ENCODE measurements at places on chromosomes 1 and 21.
A peak's percentile ranks its signal among the peaks of the same experiment; 100 is the strongest.

- no peak for DNase-seq
Measured at GRCh38 chr1:30518186-30518585, 205.2 kb downstream of the MATN1 start.

- DNase-seq = no peak
Measured at GRCh38 chr1:237018896-237019295, 14.7 kb upstream of the MT1HL1 start.

DNA sequence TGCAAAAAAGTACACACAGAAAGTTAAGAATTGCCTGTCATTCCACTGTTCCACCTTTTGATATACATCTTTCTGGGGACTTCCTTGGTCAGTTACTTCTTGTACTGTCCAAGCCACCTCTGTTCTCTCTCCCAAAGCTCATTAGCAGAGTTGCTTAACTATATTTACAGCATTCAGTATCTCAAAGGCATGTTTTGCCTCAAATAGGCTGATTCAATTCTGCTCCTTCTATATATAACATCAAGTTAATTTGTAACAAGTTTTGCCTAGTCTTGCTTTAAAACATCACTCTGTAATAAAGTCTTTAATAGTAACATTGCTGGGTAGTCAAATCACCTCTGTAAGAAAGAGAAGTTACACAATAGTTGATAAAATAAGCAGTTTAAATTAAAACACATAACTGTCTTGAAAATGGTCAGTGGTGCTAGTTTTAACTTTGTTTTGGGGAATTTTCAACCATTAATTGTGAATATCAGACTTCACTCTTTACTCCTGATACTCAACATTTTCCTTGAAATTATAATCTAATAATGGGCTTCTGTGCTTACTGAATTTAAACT is 35.7 kb downstream of the EDARADD start:
- no peak for DNase-seq

DNA sequence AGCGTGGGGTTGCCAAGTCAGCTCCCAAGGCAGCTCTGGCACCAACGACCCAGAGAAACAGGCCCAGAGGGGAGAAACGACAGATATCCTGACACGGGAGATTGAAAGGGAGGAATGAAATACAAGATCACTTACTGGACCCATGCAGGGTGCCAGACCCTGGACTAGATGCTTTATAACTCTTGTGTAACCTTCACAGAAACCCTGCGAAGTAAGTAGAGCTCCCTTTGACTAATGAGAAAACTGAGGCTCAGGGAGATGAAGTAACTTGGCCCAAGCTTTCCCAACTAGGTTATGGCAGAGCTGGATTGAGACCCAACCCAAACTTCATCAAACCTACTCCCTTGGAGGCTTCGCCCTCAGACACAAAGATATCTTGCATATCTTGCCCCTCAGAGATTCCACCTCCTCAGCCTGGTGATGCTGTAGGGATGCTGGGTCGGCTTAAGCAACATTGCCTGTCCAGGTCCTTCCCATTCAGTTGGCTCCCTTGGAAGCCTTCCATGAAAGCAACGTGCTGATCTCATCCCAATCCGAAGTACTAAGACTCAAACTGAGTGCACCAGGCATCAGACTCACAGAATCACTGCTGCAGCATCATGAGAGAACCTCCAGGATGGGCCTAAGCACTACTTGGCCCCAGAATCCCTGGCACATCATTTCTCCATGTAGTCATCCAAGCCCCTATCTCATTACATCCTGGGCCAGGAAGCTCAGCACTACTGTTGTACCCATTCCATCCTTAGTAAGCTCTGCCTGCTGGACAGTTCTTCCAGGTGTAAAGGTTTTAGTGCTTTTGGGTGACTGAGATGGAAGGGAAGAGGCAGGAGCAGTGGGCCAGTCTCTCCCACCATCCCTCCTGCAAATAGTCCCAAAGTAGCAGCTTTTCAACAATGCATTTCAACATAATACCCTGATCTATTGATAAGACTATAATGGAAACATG is 1.1 kb upstream of the IGSF9 start:
- DNase-seq = no peak

DNA sequence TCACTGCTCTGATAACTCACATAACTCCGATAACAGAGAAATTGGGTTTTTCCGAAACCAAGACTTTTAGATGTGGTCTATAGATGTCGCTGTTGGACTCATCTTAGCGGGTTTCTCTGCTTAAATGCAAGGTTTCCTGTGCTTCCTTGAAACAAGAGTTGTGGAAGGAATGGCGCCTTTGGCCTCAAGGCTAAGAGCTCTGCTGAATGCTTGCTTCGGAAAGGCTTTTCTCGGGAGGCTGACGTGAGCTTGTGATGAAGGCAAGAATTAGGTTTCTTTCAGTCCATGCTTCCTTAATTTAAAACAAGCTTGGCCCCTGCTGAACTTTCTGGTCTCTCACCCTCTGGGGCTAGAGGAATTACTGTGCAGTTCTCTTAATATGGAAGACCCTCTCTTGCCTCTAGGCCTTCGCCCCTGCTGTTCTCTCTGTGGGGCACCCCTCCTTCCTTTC is 113.5 kb downstream of the MAP3K21 start:
- DNase-seq = peak; percentile 72

DNA sequence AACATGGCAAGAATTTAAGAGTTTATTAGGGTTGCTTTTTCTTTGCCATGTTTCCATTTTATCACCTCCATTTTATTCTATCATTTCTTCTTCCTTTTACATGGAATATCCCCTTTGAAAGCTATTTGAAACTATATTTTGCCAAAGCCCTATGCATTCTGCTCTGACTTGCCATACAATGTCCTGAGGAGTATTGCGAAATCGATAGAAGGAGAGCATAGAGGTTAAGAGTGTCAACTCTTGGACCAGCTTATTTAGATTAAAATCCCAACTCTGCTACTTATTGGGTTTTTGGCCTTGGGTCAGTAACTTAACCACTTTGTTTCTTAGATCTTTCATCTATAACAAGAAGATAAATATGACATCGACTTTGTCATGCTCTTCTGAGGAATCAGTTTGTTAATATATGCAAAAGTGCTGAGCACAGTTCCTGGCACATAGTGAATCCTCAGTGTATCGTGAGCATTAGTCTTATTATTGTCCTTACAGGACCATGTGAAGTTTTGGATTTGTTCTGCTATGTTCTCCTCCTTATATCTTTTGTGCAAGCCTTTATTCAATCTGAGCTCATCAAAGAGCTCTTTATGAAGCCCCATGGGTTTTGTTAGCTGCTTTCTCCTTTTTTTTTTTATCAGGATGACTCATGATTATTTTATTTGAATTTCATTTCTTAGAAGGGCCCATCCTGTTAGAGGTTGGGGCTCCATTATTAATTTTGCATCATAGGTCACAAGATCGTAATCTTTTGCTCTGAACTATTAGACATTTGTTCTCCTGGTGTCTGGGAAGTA is 17.6 kb downstream of the ACKR1 start:
- DNase-seq = no peak

DNA sequence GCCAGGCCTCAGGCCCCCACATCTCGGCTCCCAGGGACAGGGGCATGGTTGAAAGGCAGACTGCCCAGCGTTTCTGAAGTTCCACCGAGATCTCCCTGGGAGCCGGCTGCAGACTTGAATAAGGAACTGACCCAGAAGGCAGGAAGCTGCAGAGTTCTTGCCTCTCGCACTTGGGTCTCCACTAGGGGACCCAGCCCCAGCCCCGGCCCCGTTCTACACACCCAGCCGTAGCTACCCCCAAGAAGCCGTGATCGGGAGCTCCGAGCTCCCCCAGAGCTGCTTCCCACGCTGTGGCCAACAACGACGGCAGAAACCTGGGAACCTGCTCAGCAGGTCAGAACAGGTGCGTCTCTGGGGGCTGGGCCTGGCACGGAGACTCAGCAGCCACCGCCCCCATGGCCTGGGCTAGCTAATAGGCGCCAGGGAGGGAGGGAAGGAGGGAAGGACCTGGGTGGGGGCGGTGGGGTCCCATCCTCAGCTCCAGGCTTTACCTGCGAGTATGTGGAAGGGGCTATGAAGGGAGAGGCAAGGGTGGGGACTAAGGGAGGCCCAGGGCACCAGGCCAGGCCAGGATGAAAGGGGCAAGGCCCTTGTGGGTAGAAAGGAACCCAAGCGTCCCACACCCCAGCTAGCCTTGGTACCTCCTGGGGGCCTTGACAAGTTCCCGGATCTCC is at the start of gene NECTIN4:
Gene NECTIN4, minus strand, starts transcription at position 308 of the 674 bp plus-strand sequence. Its CDS starts 262 bp downstream, at position 46.
- DNase-seq = no peak

GRCh38 chr1:240192851-240193250 is 101.2 kb downstream of the FMN2 start:
- no peak for DNase-seq

DNA sequence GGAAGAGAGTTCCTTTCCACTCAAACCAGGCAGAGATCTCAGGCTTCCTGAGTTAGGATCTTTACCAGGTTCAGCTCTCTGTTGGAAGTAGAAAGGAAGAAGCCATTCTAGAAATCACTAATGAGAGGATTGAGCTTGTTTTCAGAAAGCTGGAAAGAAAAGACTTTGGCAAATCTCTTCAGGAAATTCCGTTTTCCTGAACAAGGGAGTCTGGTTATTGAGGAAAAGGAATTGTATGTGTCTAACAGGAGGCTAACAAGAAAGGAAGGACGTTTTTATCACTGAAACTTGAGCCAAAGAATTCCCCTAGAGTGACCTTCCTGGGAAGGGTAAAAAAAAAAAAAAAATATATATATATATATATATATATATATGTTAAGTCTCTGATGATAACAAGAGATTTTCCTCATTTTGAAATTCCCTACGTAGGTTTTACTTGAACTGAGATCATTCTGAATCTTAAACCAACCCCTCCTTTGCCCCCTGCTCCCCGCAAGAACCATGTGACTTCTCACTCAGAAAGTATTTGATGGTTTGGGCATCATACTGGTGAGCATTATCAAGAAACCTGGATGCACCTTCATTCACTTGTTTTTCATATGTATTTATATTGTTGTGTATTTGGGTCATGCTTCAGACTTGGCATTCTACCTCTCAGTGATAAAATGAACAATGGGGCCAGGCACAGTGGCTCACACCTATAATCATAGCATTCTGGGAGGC is 98.4 kb upstream of the BMP8A start:
- DNase-seq = no peak

DNA sequence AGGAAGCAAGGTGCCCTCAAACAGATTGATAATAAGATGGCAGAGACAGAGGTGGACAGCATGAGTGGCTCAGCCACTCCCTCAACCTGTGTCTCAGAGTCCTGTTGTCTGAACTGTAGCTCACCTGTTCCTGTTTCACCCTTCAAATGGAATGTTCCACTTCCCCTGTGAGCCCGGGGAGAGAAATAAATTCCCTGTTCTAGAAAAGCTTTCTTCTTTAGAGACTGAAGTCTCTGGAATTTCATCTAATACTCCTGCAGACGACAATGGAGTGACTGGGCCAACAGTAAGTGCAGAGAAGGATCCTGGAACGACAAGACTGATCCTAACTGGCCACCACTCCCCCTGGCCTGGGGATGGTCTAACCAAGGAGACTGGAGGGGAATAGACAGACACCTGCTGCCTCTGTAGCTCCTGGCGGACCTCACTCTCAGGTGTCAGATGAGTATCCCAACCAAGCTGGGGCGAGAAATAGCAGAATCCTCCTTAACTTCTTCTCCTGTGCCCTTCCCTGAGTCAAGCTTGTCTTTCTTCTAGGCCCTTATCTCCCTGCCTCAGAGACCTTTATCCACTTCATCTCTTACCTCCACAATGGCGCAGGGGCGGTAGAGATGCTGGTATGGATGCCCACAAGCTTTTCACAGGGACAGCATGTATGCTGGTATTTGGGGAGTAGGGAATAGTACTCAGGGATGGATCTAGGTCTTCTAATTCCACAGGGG is 45.4 kb downstream of the PLEKHA6 start:
- no peak for DNase-seq

- DNase-seq = no peak
Measured at GRCh38 chr21:46125846-46126301, 28.0 kb downstream of the COL6A2 start.

DNA sequence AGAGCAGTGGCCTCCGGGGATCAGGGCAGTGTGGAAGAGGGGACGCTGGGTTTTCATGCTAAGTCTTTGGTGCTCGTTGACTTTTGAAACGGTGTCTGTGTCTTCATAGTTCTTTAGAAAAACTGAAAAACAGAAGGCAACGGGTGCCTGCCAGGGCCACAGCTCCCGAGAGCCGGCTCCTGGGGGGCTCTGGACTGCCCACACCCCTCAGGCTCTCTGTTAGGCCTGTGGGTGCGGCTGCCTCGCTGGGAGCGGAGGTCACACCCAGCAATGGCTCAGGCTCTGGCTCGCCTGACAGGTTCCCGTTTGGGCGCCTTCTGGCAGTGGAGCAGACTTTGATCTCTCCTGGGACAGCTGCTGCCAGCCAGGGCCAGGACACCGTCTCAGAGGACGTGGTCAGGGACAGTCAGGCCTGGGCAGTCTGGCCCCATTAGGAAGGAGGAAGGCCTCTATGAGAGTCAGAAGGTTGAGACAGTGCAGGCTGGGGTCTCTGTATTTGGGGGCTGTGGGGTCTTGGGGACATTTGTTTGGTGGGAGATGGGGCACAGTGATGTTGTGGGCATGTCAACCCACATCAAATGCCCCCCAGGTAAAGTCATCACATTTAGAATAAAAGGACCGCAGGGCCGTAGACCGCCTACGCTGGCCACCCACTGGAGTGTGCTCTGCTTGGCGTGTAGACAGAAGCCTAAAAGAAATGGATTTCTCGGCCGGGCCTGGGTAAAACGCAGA is 5.6 kb downstream of the ARHGEF16 start:
- DNase-seq = no peak

GRCh38 chr1:111672331-111672730 is 52.7 kb downstream of the RAP1A start:
- no peak for DNase-seq

DNA sequence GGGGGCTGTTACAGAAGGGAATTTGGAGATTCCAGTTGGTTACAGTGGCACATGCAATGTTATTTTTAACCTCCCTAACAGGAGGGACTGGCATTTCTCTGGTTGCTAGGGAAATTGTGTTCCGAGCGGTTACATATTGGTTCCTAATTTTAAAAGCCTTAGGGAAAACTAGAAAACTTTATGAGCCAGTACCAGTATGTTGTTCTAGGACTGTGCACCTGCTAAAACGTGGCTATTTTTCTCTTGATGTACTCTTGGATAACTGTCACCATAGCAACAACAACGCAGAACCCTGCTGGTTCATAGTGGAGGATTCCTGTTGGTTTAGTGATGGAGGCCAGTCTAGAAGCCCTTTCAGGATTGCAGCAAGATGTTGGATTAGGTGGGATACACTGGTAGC is 68.9 kb upstream of the PGBD5 start:
- DNase-seq = no peak

GRCh38 chr1:19511116-19511515 is 25.8 kb upstream of the CAPZB start:
- no peak for DNase-seq
